NCI-H1105 (cell line): ENCODE measurements at places on chromosomes 11 and 22.

- DNase-seq, result no peak
Measured at GRCh38 chr11:10418950-10419310, 36.1 kb upstream of the AMPD3 start.

- no peak for DNase-seq
Measured at GRCh38 chr11:128741511-128741910, 47.6 kb downstream of the FLI1 start.

GRCh38 chr11:14022821-14023220 lies 60.3 kb downstream of the SPON1 start:
- DNase-seq, result no peak

DNA sequence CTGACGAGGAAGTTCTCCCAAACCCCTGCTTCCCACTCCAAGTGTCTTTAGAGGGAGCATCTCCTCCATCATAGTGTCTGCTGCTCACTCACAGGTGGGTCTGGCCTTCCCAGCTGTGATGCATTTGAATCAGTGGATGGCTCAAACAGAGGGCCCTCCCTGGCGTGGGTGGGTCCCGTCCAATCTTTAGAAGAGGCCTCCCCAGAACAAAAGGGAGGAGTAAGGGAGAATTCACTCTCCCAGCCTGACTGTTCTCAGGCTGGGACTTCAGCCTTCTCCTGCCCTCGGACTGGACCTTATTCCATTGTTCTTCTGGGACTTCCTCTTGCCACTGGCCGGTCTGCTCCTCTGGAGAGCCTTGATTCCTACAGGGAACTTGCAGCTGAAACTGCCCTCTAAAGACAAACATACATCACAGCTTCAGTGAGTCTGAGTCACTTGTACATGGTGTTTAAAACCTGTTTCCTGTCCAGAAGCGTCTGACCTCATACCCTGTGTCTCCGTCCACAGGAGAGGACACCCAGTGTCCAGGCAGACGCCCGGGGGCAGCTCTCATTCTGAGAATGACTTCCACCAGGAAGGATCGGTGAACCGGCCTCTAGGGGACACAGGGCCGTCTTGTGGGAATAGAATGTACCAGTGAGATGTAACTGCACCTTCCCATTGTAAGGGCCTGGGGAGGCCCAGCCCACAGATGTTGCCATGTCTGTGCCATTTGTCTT lies 234.7 kb downstream of the BRD1 start:
- no peak for DNase-seq

DNA sequence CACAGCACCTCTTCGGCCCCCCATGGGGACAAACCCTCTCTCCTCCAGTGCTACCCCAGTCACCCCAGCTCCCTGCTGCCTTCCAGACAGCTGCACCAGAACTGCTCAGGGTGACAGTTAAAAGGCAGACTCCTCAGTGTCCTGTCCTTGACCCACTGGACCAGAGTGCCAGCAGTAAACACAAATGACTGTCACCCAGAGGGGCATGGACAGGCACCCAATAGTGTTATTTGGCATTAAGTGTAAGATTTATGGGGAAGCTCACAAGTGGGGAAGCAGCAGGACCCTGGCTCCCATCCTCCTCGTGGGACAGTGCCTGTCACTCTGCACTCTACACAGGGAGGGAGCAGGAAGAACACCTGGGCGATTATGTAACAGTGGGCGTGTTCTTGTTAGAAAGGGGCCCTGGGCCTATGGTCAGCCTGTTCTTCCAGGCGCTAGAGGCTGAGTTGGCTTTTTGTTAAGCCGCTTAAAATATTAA lies 5.0 kb downstream of the RPS19BP1 start:
- peak; percentile 18 for DNase-seq
